Stimulated activated CD8-positive, alpha-beta memory T cell treated with anti-CD3 and anti-CD28 coated beads, Interleukin-15, amount 100 ng/mL, for 48 hours (primary cell): ENCODE measurements at places on chromosomes 2 and 18.
A peak's percentile ranks its signal among the peaks of the same experiment; 100 is the strongest.

- DNase-seq, result no peak
Measured at GRCh38 chr18:76522122-76522503, 27.1 kb upstream of the ZNF516 start.

DNA sequence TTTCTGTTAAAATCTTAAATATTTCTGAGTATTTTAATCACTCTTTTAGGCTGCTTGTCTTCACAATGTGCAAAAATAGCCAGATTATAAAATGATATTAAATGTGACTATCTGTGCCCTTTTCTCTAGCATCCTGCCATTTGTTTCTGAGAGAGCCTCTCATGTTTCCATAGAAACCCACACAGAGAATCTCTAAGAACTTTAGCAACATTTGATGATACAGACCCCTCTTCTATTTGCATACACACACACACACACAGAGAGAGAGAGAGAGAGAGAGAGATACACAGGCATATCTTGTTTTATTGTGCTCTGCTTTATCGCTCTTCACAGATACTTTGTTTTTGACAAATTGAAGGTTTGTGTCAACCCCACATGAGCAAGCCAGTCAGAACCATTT is 134.5 kb upstream of the DDX18 start:
- no peak for DNase-seq

DNA sequence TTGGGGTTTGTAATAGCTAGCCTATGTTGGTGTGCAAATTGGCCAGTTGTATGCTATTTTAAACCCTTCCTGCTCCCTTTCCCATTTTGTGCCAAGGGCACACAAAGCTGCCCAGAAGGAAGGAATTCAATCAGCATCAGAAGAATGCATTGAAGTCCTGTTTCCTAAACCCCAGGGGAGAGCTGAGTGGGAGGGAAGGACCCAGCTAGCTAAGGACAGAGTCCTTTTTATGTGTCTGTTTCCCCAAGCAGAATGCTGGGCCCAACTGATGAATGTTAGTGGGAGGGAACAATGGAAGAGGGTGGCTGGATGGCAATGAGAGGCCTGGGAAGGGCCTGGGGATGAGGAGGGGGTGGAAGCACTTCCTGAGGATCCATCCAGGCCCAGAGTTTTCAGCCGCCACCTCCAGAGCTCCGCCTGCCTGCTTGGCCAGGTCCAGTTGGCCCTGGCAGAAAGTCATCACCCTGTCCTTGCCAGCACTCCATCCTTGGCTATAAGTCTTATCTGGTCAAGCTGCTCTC is 32.7 kb downstream of the MEX3C start:
- no peak for DNase-seq

DNA sequence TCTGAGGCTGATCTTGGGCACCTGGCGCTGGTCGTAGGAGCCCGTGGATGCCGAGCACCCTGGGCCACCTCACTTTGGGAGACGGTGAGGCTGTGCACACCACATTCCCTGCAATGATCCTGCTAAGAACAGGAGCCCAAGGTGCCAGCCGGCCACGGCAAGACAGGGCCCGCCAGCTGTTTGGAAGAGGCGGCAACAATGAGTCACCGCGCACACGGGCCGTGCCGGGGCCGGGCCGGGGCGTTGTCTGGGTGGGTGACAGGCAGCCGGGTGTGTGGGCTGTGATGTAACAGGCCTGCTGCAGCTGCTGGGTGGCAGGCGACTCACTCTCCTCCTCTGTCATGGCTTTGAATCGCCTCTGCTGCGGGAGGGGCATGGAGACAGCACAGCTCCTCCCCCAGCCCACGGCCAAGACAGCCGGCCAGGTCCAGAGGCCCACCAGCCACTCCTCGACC is 49.7 kb upstream of the ODC1 start:
- peak; percentile 53 for DNase-seq

DNA sequence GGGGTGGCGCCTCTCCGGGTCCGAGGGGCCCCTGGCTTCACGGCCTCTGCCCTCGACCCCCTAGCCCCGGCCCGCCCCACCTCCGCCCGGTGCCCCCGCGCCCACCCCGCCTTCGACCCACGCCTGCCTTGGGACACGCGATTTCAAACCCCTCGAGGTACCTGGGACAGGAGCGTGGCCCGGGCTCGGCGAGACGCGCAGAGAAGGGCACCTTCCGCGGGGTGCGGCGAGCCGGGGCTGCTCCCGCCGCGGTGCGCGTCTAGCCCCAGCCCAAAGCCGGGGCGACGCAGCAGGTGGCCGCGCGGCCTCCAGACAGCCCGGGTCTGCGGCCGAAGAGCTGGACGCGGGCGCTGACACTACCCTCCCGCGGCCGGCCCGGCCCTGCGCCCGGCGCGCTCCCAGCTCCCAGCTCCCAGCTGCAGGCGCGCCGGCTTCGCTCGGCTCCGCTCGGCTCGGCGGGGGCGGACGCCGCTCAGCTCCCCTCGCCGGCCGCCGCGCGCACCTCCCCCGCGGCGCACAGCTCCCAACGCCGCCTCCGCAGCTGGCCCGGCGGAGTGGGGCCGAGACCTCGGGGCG is at the start of gene CRACDL:
Gene CRACDL (minus strand): TSS at position 449 of the 576 bp plus-strand sequence. CDS start 89,425 bp downstream, outside the sequence.
- no peak for DNase-seq

- no peak for DNase-seq
Measured at GRCh38 chr2:118945881-118946280, 3.9 kb downstream of the MARCO start.

DNA sequence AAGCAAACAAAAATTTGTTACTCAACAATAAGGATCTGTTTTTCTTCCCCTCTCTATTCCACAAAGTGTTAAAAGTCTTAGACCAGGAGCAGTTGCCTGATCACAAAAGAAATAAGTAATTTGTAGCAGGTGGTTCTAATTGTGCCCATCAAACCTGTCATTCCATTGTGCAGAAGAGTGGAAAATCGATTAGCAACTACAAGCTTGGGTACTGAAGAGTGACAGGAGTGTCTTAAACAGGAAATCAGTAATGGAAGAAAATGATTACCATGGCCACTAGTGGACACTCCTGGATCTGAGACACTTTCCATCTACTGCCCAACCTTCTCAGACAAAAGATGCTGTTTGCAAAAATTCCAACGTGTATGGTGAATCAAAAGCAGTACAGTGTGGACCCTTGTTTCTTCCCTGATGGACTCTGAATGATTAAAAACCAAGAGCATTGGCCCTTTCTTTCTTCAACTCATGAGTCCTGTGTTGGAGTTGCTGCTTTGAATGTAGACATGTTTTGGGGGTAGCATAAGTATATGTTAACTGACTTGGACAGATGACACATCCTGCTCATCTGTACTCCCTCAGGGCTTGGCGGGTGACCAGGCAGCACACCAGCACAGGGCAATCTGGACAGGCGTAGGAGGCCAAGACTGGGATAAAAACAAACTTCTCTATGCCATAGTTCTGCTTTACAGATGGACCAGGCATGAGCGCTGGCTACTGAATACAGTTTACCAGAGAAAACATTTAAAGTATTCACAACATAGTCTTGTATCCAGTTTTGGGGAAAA is 51.9 kb downstream of the PLA2R1 start:
- DNase-seq, result no peak

DNA sequence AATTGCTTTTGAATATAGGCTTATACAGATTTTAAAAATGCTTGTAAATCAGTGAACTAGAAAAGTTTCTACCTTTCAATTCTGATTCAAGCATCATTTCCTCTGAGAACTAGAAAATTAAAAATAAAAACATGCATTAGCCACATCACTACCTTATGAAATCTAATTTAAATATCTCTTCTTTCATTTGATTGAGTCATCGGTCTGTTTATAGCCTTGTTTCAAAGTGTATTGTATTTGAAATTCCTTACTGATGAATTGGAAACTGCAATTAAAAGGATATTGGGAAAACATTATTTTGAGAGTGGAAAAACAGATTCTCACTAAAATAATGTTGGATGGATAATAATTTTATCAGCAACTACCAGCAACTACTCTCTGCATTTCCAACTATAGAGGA is 717.7 kb upstream of the FAM98A start:
- DNase-seq, result no peak

DNA sequence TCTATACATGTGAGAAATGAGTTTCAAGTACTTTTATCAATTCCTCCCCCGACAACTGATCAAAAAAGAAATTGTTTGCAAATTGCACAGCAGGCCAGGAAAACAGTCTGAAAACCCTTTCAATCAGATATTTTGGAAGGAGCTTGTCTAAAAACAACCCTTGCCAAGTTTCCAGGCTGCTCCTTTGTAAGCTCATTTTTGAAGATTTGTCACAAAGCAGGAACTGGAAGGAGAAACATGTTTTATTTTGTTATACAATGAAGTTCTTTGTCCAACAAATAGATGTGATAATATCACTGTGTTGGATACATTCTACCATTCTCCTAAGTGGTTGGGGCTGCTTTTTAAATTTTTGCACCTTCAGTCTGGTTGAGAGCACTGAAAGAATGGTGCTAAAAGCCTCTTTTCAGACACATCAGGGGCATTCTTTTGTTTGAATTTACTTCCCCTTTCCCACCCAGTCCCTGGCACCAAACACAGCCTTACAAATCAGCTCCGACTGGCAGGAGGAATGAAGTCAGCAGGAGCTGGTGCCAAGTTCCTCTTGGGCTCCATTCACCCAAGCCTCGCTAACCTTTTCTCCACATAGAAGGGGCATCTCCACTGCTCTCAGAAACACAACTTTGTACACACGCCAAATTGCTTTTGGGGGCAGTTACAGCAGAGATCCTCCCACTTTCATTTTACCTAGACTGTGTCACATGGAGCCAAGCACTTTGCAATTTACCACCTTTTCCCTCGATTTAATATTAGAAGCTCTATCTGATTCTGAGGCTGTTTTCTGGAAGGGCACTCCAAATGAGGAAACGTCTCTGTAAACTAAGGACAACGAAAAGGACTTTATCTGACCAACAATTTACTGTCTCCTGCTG is 88.0 kb downstream of the C1D start:
- DNase-seq, result no peak

DNA sequence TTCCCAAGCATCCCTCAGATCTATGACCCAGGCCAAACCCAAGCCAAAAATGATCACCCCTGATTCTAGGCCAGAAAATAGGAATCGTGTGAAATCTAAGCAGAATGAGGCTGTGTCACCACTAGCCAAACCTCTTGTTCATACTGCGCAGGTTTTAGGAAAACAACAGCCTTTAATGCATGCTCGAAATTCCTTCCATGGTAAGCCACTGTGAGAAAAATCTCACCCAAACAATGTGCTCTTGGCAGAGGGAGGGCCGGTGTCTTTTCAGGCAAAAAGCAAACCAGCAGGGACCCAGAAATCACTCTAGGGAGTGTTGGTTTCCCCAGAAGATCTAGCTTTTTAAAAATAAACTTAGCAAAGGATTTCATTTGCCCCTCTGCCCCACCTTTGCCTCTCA is 71.2 kb upstream of the FOSL2 start:
- DNase-seq, result no peak

DNA sequence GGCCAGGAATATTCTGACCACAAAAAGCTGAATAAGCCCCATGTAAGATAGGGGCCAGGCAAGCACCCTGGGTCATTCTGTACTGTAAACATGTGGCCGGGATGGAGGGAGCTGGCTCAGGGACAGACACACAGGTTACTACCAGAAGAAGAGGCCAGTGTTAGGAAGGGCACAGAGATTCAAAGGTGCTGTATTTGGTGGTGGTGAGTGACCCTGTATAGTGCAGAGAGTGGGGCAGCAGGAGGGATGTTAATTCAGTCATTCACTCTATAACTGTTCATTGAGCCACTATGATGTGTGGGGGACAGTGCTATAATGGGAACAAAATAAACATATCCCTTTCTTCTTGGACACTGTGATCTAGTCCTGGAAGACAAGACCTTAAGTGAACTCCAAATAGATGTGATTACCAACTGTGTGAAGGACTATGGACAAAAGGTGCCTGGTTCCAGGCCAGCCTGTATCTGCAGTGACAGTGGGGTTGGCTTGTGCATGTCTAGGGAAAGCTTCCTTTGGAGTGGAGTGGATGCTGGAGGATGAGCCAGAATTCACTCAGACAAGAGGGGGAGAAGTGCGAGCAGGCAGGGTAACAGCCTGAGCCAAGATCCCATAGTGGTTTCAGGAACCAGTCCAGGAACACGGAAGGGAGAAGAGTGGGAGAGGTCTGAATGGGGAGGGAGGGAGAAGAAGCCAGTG is 8.3 kb downstream of the MOCOS start:
- no peak for DNase-seq

GRCh38 chr18:21486905-21487437 is 113.5 kb downstream of the ESCO1 start:
- no peak for DNase-seq

GRCh38 chr18:63763831-63764600 is 11.2 kb upstream of the SERPINB7 start:
- no peak for DNase-seq

- DNase-seq, result no peak
Measured at GRCh38 chr2:29480426-29480825, 365.2 kb downstream of the CLIP4 start.

GRCh38 chr2:188416367-188416766 is 124.7 kb downstream of the GULP1 start:
- no peak for DNase-seq

DNA sequence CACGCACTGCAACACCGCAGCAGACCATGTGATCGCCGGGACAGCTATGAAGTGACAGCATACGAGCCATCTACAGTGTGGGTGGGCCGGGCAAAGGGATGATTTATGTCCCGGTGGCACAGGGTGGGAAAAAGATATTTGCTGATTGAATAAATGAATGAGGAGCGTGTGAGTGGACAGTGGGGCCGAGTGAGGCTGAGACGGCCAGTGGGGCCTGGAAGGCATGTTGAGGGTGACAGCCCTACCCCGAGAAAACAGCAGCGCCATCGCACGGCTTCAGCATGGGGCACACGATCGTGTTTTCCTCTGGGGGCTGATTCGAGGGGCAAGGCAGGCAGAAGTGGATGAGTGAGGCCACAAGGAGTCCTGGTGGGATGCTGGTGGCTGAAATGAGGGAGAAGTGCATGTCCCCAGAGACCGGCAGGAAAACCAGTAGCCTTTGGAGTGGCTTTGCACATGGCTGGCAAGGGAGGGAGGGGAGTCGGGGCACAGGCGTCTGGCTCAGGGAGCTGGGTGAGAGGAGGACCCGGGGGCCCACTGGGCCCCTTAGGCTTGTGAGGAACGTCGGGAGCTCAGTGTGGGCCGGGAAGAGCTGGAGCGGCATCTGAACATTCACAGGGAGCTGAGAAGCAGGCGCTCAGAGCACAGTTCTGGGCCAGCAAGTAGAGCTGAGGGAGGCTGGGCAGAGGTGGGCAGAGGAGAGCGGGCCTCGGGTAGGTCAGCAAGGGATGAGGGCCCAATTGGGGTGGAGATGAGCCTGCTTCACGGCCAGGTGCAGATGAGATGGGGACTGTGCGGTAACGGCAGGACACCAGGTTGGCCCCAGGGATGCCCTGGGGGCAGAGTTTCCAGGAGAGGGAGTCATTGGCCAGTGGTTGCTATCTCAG is 32.1 kb upstream of the MAL start:
- DNase-seq, result no peak

- peak; percentile 4 for DNase-seq
Measured at GRCh38 chr2:119476301-119477112, 44.9 kb downstream of the TMEM37 start.
